ENCODE measurements at places on chromosomes 11 and 22.

DNA sequence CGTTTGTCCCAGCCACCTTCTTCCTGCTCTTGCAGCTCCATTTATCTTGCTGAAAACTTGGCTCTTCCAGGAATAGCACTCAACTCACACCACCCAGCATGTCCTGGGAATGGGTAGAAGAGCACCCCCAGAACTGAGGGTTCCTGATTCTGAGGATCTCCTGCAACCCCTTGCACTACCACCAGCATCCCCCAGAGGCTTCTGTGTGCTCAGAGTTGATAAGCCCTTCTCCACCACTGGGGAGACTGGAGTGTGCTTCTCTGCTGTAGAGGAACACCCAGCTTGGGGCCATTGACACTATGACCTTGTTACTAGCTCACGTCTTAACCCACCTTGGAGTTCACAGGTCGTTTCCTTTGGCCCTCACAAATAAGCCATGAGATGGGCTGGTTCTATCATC, 121.0 kb downstream of the GRIK4 start:
- no peak for DNase-seq

DNA sequence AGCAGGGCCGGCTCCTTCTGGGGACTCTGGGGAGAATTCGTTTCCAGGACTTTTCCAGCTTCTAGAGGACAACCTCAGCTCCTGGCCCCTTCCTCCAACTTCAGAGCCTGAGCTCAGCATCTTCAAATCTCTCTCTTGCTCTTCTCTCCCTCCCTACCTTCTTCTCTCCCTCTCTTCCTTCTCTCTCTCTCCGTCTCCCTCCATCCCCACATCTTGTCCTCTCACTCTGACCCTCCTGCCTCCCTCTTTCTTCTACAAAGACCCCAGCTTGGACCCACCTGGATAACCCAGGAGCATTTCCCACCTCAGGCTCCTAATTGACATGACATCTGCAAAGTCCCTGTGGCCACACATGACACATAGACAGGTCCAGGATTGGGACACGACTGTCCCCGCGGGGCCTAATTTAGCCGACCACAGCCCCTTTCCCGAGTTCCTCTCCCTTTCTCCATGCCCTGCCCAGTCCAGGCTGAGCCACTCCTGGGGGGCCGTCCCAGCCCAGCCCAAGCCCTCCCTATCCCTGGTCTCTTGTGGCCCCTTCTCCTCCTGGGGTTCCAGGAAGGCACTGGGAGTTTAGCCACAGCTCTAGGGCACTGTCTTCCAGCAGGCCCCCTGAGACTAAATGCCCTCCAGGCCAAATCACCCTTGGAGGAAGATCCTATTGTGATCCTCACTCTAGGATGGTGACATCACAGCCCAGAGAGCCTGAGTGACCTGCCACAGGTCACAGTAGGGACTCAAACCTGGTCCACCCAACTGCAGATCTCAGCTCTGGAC, 36.9 kb downstream of the IGLL5 start:
- no peak for DNase-seq

DNA sequence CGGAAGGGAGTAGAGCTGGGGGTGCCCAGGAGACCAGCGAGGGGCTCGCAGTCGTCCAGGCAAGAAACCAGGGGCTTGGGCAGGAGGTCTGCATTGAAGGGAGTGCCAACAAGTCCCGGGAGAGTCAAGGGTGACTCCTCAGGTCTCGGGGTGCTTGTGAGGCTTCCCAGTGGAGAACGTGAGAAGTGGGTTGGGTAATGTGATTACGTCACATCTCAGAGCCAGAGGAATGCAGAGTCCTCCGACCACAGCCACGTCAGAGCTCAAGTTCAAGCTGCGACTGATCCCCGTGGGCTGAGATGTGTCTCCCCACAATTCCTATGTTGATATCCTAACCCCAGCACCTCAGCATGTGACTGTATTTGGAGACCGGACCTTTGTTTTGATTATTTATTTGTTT, 89.7 kb upstream of the SHANK2 start:
- no peak for DNase-seq

GRCh38 chr11:9120664-9121468, 29.5 kb upstream of the SCUBE2 start:
- no peak for DNase-seq

GRCh38 chr11:61659413-61660196, 20.6 kb upstream of the DAGLA start:
- no peak for DNase-seq

- no peak for DNase-seq
These were observed 6.3 kb upstream of the ABTB2 start for GRCh38 chr11:34364102-34364501.

DNA sequence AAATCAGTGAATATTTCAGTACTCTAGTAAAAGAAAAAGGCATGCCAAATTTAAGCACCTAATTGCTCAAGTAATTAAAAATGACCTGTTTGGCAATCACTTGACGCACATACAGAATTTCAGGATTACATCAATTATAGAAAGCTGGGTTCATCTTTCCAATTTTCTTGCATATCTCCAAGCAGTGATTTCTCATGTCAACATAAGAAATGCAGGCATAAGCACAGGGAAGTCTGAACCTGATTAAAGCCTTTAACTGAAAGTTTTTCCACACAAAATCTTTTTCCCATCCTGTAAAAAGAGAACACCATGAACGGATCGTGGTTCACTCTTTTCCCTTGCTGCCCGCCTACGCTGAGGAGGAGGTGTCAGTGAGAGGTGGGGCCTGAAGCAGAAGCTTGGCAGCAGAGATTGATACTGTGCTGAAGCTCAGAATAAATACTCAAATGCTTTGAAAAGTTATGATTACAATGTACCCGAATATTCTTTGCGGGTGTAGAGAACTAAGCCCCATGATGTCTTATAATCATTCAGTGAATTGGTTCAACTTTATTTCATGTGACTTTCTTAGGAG, 704.1 kb upstream of the CCDC90B start:
- DNase-seq: no peak

- no peak for DNase-seq
These were observed 18.4 kb downstream of the CDKN1C start for GRCh38 chr11:2867142-2867541.

DNA sequence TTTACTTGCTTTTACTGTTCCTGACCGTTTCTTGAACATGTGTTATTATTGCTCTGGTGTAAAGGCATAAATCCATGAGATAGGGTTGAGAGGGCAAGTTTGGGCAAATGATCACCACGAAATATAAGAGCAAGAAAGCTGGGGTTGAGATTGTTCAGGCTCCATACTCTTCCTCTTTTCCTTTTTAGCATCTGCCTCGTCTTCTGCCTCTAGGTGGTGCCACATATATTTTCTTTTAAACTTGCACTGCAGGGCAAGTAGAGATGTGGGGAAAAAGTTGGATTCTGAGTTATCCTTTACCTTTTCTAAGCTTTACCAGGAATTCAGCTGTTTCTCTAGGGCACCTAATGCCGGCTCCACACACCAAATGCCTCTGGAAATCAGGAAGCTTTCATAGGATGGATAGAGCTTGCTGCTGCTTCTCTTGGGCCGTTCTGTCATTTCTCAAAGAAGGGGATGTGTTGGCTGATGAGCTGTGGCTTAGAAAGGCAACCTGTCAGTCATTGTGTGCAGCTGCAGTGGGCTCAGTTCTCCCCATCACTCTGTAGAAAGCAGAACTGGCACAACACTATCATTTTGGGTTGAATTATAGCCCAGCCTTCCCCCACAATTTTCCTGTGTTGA, 98.2 kb downstream of the LDLRAD3 start:
- no peak for DNase-seq

DNA sequence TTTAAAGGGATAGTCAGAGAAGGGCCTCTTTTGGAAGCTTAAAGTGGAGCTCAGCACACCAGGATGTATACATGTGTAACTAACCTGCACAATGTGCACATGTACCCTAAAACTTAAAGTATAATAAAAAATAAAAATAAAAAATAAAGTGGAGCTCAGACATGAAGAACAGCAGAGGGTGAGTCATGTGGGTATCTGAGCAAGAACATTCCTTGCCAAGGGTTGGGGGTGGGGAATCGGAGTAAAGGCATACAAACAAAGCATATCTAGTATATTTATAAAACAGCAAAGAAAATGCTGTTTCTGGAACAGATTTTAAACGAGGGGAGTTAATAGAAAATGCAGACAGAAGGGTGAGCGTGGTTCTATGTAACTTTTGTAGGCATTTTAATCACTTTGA, 562.6 kb upstream of the ANO3 start:
- no peak for DNase-seq

DNA sequence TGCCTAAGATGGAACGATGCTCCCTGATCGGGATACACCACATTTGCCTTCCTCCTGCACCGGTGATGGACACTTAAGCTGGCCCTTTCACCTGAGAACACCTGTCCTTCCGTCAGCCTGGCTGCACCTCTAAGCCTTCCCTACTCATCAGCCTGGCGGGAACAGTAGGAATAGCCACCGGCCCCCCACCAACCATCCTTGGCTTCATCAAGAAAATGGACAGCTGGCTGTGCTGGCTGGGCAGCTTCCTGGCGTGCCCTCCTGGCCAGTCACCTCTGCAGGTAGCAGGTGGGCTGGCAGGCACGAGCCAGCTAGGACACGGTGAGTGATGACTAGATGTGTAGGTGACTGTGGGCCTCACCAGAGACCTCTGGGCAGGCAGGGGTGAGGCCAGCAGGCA, 142.8 kb downstream of the CTTN start:
- DNase-seq: no peak

- no peak for DNase-seq
These were observed 405.3 kb upstream of the CCDC90B start for GRCh38 chr11:83691451-83691950.

GRCh38 chr11:68270196-68271022, 1.4 kb downstream of the C11orf24 start:
- DNase-seq: no peak

GRCh38 chr11:89381094-89381493, 110.1 kb downstream of the NOX4 start:
- peak; percentile 76 for DNase-seq

DNA sequence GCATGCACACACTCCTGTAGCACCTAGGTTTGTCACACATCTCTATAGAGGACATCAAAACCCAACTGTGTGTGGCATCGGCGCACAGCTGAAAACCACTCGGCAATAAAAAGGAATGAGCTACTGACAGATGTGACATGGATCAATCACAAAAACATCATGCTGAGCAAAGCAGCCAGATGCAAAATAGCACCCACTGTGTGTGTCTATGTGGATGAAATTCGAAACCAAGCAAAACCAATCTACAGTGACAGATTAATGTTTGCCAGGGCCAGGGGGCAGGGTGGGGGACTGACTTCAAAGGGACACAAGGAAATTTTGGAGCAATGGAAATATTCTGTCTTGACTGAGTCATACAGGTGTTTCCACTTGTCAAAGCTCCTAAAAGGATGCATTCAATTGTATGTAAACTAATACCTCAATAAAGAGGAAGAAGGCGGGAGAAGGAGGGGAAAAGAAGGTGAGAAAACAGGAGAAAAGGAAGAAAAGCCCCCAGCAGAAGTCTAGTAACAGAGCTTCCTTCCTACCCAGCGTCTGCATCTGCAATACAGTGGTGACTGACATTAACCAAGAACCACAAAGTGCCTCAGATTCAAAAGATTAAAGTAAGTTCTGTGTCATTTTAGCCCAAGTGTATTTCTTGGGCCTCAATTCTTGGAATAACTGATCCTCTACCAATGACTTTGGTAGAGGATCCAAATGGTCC, 49.8 kb downstream of the PACSIN2 start:
- DNase-seq: no peak
